NB4 (cell line): ENCODE measurements at places on chromosomes 3 and 15.

DNA sequence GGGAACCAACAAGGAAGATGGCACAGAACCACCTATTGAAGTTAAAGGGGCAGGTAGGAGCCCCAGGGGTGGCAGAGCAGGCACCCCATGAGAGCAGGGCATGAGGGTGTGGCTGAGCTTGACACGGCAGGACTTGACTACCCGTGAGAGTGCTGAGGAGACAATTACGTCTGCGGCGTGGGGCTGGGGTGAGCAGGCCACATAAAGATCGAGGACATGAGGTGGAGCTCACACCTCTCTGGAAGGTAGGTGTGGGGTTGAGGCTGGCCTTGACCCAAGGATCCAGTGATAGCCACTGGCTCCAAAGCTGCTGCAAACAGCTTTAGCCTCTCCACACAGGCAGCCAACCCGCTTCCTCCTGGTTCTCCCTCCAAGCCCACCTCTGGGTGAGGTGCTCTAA is 64.5 kb downstream of the PCSK6 start:
- no peak for DNase-seq

DNA sequence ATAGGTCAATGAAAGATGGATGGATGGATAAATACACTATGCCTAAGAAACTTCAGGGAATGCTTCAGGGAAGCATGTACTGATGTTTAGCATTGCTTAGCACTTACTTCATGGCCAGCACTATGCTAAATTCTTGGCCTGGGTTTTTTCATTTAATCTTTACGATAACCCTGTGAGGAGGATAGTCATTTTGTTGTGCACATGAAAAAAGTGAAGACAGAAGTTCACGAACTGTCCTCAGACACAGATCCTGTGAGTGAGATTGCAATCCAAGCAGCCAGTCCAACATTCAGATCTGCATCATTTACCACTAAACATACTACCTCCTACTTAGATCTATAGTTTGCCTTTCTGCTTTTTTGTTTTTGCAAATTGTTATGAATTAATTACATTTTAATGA is 510.8 kb upstream of the AGTR1 start:
- no peak for DNase-seq

- DNase-seq, result no peak
Observed at GRCh38 chr3:41095702-41096101, 103.6 kb upstream of the CTNNB1 start.

- DNase-seq, result no peak
Observed at GRCh38 chr3:5846261-5846660, 658.8 kb downstream of the EDEM1 start.

DNA sequence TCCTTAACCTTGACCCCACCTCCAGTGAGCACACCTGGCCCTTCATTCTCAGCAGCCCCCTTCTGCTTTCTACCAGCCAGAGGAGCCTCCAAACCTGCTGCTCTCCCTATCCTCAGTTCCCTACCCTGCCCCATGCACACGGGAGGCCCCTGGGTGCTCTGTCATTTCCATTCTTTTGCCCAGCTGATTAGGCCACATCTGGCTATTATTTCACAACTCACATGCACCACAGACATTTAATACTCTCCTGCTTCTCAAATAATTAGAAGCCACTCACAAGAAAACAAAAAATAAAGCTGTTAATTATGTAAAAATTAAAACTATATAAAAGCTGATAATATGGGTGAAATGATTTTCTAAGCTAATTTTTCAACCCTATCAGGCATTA is 50.7 kb downstream of the MYLK start:
- peak; percentile 18 for DNase-seq

DNA sequence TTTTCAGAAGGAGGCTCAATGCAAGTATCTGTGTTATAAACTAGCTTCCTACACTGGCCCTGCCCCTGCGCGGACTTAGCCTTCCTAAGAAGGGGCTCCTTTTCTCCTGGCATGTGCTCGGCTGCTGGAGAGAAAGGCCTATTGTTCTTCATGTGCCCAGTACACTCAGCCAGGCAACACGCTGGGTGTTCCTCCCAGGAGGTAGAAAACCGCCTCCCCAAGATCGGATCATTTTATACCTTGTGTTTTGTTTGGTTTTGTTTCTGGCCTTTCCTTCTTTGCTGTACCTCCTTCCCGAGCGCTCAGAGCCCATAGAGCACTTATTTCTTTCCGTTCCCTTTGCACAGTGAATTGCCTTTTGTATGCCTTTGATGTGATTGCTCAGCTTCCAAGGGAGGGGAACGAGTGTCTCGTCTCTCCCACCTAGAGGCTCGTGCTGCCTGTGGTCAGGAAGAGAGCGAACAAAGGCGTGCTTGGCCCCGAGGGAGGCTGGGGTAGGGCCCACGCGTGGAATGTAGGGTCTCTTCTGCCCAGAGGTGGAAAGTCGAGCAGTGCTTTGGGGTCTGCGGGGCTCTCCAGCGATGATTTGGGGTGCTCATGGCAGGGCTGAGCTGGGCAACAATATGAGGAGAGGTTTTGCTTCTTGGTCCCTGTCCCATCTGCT is 30.0 kb downstream of the CCNL1 start:
- DNase-seq, result peak; percentile 52

DNA sequence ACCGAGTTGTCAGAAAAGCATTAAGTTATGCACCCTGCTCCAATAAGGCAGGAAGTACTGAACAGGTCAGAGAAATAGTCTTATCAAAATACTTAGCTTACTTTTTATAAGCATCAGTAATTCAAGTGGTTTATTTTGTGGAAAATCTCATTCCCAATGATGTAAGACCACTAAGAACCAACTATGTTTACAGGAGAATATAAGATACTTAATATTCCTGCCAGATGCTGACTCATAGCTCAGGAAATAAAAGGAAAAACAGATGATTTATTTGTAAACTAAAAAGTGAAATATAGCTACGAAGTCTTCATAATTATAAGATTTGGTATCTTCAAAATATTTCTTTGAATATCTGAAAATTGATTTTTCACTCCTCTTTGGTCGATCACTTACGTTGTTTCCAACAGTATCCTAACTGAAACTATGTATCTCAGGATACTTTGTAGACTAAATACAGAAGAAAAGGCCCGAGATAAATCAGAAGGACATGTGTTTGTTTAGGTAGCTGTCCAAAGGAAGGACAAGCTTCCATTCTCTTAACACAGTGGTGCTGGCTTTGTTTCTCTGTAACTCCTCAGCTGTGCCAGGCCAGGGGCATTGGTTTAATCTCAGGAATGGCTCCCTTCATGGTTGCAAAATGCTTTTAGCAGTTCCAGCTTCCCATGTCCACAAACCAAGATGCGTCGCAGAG is 295.8 kb downstream of the GBE1 start:
- no peak for DNase-seq

GRCh38 chr3:73716418-73716817 is 91.7 kb upstream of the PDZRN3 start:
- DNase-seq, result no peak

GRCh38 chr15:73560501-73561117 is 72.6 kb downstream of the NPTN start:
- peak; percentile 72 for DNase-seq

GRCh38 chr3:114553949-114554593 is 260.2 kb downstream of the TIGIT start:
- no peak for DNase-seq

DNA sequence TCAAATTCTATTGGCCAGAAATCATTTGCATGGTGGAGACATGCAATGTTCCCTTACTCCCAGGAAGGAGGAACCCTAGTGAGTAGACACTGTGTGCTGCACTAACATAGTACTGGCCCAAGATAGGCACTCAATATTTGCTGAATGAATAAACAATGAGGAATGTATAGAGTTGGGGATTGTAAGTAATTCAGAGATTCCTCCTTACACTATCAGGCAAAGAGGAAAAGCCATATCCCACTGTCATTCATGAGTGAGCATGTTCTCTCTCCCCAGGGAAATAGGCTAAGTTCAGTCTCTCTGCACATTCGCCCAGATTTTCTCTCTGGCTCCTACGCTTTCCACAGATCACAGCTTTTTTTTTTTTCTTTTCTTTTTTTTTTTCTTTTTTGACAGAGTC is 154.9 kb upstream of the WNT5A start:
- no peak for DNase-seq

DNA sequence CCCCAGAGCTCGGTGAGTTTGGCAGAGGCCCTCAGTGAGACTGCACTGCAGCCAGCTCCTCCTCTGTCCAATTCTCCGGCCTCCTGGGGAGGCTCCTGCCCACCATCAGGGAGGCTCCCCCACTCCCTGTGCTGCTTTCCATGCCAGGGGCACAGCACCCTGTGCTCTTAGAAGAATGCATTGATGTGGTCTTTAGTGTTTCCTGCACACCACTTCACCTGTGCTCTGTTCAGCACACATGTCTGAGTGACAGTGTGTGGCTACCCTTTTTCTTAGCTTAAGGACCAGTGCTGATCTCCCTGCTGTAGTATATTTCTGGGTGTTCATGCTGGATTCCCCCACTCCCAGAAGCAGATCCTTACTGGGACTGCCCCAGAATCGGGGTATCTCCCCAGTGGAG is 36.2 kb upstream of the PRR20G start:
- no peak for DNase-seq

- DNase-seq, result no peak
Observed at GRCh38 chr3:167575000-167575600, 78.6 kb downstream of the WDR49 start.

GRCh38 chr3:46089237-46090011 is 62.1 kb upstream of the XCR1 start:
- DNase-seq, result peak; percentile 97

DNA sequence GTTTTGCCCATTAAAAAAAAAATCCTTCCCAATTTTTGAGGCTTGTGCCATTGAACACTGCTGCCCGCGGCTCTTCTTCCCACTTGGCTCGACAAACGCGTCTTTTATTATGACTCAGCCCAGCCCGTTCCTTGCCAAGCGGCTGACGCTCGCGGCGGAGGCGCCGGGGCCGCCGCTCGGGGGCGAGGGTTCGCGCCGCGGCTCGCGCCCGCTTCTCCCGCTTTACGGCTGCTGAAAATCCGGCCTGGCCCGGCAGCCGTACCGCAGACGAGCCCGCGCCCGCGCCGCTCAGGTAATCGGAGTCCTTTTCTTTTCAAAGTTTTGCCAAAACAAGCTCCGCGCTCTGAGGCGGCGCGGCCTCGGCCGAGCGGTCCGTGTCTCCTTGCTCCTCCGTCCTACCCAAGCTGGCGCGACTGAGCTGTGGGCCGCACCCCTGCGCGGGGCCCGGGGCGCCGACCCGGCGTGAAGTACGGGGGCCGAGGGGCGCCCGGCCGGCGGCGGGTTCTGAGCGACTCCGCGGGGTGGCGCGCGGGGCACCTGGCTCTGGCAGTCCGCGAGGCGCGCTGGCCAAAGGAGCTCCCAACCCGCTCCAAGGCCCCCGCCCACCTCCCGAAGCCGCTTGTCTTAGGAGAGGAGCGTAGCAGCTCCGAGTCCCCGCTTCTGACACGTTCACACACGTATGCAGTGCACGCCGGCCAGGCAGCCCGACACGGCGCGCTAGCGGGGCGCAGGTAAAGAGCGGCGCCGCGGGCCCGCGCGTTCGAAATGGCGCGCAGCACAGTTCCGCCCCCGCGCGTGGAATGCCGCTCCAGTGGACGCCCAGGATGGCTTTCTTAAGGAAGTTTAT is 418.2 kb upstream of the NAALADL2 start:
- DNase-seq, result peak; percentile 81

GRCh38 chr3:71432044-71432975 is 151.2 kb downstream of the FOXP1 start:
- no peak for DNase-seq

- DNase-seq, result no peak
Observed at GRCh38 chr3:42177801-42178150, 86.6 kb downstream of the TRAK1 start.

- DNase-seq, result no peak
Observed at GRCh38 chr15:60548101-60548500, 69.2 kb upstream of the ICE2 start.

DNA sequence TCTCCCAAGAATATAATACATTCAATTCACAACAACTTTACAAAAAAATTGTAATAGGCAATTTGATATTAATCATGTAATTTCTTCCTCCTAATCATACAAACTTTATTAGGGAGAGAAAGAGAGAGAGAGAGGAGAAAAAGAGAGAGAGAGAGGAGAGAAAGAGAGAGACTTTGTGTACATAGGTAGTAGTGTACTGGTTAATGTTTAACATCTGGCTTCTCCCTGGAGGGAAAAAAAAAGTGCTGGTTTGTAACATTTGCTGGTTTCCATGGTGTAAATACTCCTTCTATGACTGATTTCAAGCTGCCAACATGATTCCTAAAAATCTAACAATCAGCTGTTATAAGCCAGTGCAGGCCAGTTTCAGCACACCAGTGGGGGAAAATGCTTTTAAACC is 98.0 kb upstream of the ARHGEF26 start:
- DNase-seq, result no peak

- DNase-seq, result no peak
Observed at GRCh38 chr3:23096041-23096440, 107.1 kb upstream of the UBE2E2 start.

GRCh38 chr15:92130906-92131305 is 262.8 kb upstream of the ST8SIA2 start:
- no peak for DNase-seq

- peak; percentile 77 for DNase-seq
Observed at GRCh38 chr3:132543011-132543739, 53.9 kb upstream of the ACKR4 start.

GRCh38 chr3:57729334-57730045 is 26.6 kb upstream of the SLMAP start:
- peak; percentile 82 for DNase-seq

GRCh38 chr3:32405711-32406323 is 14.2 kb downstream of the CMTM7 start:
- DNase-seq, result no peak

DNA sequence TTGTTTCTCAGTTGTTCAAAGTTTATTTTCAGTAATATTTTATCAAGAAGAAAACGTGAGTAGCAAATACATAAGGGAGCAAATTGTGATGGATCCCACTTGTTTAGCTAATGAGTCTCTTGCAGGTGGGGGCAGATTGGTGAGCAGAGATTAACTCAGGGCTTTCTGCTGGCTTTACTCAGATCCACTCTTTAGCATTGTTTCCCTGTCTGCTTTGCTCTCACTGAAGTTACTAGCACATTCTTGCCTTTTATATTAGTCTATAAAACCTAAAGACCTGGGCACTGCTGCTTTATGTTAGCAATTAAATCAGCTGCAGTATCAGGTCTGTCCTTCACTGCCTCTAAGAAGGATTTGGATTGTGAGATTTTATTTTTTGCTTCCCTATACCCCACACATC is 71.5 kb downstream of the STAC start:
- no peak for DNase-seq

DNA sequence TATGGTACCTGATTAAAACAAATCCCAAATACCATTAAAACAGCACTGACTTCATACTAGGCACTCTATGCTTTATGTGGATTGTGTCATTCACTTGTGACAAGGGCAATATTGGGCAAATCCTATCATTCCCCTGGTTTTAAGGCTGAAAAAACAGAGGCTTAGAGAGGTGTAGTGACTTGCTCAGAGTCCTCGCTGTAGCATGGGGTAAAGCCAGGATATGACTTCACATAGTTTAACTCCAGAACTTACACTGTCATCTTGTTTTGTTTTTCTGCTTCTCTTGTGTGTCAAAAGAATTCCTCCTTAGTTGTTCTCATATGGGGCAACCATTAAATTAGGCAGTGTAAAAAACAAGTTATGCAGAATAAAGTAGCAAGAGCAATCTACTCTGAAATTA is 40.3 kb upstream of the ICE2 start:
- no peak for DNase-seq
